ENCODE measurements at places on chromosomes 5 and 9.

DNA sequence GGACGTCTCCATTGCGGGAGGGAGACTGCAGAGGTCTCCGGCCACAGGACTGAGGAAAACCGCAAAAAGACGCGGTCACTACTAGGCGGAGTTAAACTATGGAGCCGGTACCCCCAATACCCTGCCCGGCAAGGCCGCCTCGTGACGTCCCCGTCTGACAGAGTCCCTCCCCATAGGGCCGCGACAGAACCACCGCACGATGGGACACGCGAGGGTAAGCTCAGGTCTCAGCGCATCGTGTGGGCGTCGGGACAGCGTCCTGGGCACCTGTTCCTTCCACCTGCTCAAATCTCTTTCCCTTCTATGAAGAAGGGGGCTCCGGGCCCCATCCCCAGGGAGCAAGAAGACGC is 35.2 kb upstream of the GLDC start:
- peak; percentile 53 for DNase-seq

DNA sequence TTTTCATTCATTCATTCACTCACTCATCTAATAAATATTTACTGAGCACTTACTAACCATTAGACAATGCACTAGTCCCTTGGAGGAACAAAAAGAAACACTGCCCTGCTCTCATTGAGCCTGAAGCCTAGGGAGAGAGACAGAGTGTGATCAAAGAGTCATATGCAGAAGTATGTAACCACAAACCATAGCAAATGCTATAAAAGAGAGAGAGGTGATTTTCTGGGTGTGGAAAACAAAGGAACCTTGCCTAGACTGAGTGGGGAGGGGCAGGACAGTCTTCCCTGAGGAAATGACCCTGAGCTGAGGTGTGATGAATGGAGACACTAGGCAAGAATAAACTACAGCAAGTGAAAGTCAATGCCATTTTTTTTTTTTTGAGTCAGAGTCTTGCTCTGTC is 10.8 kb upstream of the ADRA1B start:
- no peak for DNase-seq

- DNase-seq = no peak
These were observed 2.1 kb upstream of the IRX4 start for GRCh38 chr5:1884678-1885403.

DNA sequence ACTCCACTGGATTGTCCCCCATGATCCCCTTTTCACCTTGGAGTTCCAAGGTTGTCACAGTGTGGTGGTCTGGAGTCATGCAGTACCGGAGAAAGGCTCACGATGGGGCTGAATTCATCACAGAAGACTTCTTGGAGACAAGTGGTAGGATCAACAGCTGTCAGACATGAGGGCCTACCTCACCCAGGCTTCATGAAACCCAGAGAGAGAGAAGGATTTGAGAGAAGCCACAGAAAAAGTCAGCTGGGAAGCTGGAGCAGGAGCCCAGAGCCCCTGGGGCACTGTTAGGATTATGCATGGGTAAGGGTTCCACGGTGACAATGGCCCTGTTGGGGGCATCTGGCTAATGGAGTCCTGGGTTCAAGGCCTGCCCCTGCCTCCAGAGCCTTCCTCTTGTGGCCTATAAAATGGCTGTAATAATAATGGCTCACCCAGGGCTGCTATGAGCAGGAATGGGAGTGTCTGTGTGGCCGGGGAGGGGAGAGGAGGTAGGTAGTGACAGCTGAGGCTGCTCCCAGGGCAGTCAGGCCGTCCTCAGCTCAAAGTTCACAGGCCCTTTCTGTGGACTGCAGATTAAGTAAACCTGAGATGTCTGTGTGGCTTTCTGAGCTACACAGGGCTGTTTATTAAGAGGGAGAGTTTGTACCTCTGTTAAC is 910 bp downstream of the TRIM14 start:
- DNase-seq = no peak

All from activated T-helper 1 cell treated with anti-CD3 and anti-CD28 coated beads, Interleukin-2, amount 50 U/mL, for 16 hours (primary cell).